ENCODE measurements at places on chromosomes 11 and 22.

- peak; percentile 34 for DNase-seq
These were observed 727.6 kb downstream of the METTL15 start for GRCh38 chr11:28835790-28836189.

DNA sequence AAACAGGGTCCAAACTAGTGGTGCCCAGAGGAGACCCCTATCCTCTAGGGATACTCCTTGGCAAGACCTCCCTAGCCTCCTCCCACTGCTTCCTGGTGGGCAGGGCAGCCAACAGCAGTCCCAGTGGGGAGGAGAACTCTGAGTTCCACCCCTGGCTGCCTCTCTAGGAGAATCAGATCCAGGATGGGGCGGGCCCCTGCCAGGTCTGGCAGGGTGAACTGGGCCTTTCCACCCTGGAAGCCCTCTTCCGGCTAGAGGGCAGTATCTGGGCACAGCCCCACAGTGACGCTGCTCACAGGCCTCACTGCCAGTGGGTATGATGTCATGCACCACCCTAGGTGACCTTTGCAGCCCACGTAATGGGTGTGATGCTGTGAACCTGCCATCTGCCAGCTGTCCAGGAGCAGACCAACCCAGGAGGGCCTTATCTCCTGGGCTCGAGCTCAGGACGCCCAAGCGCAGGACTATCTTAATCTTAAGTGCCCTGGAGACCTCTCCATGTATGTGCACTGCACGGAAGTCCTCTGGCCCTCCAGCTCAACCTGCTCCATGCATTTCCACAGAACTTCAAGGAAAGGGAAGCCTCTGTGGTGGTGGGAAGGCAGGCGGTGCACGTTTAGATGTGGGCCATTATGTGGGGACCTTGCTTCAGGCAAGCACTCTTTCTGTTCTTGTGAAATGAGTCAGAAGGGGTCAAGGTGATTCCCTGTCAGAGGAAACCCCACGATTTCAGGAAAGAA, 31.8 kb upstream of the FCHSD2 start:
- no peak for DNase-seq

DNA sequence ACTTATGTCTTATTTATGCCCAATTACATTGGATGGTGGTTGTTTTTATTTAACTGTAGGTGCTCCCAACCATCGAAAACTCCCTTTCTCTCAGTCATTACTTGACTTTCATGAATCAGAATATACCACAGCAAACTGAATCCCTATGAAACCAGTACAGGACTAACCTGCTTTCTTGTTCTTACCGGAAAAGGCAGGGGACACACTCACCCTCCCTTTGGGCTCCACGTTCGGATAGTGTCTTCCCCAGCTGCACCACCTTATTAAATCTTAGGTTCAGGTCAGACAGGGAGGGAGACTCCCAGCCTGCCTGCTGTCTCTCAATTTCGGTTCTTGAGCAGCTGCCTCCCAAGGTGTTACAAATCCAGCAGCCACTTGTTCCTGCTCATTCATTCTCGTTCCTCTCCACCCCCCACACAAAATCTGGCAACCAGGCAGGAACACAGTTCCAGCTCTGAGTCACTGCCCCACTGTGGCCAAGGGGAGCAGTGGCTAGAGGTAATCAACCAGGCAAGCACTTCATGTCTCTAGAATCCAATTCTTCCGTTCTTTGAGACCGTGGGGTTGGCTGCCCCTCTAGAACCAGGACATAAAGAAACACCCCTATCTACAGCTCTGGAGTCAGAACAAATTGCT, 133.0 kb downstream of the PLEKHA7 start:
- DNase-seq, result peak; percentile 26

DNA sequence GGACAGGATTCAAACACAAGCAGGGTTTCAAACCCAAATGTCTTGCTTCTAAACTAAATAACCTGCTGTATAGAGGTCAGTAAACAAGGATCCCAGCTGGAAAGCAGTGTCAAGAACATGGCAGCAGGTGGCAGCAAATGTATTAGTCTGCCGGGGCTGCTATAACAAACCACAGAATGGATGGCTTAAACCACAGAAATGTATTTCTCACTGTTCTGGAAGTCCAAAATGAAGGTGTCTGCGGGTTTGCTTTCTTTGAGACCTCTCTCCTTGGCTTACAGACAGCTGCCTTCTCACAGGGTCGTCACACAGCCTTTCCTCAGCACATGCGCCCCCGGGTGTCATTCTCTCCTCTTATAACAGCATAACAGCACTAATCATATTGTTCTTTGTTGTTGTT, 65.1 kb upstream of the LRRC55 start:
- DNase-seq, result peak; percentile 46

DNA sequence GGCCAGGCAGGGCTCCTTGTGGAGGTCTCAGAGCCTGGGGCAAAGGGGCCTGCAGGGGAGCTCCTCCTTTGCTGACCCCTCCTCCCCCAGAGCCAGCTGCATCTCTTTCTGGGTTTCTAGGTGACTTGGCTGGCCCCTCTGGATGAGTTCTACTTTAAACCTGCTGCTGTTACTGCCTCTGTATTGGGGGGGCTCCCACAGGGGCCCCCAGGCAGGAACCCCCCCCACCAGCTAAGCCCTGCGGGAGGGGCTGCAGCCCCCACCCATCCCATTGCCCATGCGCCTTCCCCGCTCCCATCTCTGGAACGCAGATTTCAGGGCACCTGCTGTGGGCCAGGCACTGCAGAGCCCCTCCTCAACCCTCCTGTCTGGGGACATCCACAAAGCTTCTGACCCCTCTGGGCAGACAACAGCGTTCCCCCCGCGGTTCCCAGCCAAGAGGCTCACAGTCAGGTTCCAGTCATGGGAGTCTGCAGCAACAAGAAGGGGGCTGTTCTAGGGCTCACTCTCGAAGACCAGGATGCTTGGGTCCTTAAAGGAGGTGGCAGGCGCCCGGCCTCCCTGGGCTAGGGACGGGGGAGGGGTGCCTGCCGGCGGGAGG, 815 bp upstream of the PLCB3 start:
- DNase-seq, result no peak

DNA sequence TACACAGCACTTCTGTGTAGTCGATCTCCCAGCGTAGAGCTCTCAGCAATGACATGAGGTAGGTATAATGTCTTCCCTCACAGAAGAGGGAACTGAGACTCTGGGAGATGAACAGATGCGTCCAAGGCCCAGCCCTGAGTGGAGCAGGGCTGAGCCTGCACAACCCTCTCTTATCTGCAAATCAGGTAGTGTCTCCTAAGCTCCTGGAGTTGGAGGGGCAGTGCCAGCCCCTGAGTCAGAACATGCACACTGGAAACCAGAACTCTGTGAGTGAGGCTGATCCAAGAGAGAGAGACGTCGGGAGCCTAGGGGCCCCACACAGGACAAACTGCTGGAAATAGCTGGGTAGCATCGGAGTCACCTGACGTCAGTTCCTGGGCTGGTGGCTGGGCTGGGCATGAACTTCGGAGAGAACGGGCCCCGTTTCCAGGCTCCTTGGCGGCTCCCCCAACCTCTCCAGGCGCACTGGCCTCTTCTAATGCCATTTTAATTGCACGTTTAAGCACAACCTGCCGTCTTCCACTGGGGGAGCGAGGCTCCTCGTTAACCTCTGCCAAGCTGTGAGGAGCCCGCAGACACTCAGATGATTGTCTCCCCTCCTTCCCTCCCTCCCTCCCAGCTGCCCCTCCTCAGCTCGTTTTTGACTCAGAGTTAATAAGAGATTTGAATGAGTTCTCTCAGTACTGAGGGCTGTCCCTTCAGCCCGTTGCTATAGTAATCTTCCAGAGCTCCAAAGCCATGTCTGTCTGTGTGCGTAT, 191.2 kb upstream of the TBCEL start:
- DNase-seq, result no peak

DNA sequence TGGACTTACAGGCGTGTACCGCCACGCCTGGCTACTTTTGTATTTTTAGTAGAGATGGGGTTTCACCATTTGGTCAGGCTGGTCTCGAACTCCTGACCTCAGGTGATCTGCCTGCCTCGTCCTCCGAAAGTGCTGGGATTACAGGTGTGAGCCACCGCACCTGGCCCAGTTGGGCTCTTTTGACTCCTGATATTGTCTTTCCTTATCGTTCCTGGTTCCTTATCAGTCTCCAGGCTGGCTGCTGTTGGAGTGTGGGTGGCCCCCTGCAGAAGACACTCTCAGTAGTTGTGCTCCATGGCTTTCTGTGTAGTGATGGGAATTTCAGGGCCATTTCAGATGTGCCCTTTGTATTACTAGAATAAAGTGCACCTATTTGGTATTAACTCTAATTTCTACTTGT, 55.3 kb downstream of the C22orf31 start:
- DNase-seq, result no peak

GRCh38 chr22:45069925-45070324, 60.1 kb upstream of the PHF21B start:
- DNase-seq, result no peak

Data from fibroblast of gingiva (primary cell).